ENCODE measurements at places on chromosomes 1 and 21.

- no peak for DNase-seq
Measured at GRCh38 chr1:175303201-175303707, 110.7 kb upstream of the KIAA0040 start.

DNA sequence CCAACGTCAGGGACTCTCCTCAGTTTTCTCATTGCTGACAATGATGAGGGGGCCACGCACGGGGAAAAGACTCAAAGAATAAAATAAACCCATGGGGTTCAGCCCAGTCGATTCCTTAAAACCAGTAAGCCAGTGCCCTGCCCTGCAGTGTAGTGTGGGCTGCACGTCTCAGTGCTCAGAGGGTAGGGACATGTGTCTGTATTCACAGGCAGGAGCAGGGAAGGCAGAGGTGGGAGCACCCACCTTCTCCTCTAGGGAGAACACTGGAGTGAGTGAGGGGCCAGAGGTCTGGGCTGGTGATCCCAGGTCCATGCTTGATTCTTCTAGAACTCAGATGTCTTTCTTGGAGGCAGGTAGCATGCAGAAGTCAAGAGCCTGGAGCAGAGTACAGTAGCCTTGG is 303.6 kb downstream of the MATN1 start:
- no peak for DNase-seq

DNA sequence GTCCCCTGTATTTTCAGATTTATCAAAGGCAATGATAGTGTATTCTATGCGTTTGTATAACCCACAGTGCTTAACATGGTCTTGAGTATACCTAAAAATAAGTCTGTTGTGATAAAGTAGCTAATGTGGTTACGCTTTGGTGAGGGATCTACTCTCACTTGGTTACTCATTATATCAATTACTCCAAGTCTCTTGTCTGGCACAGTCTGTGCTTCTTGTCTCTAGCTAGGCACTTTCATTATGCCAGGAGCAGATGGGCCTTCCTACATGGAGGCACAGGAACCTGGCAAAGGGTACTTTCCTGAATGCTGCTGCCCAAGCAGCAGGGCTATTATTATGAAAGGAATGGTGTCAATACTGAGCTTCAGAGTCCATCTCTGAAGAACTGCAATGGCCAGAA is 4.2 kb upstream of the PTPN22 start:
- no peak for DNase-seq

GRCh38 chr1:14682941-14683621 is 84.6 kb downstream of the KAZN start:
- DNase-seq = no peak

- no peak for DNase-seq
Measured at GRCh38 chr1:160907976-160908375, 23.0 kb upstream of the ITLN1 start.

DNA sequence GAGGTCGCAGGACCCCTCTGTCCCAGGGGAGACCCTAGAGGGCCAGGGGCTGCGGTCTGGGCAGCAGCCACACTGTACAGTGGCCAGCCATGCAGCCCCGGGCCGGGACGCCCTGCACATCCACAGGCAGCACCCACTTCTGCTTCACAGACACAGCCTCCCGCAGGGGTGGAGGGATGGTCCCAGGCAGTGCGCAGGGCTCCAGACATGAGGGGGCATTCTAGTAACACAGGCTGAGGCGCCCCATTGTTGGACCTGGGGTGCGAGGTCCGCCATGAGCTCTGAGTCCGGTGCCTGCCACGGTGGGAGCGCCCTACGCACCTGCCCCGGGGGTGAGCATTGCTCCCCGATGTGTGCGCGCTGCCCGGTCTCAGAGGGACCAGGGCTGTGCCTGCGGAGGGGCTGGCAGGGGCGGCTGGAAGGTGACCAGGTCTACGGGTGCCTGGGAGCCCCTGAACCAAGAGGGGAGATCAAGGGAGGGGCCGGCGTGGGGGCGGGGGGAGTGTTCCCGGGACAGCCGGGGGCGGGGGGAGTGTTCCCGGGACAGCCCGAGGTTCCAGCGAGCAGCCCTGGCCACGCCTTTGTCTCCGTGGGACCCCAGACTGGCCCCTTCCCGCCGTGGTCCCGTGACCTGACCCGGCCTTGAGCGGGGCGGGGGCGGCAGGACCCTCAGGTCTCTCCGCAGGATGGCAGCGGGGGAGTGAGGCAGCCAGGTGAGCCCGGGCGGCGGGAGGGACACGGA is 4.5 kb downstream of the MMEL1 start:
- no peak for DNase-seq

DNA sequence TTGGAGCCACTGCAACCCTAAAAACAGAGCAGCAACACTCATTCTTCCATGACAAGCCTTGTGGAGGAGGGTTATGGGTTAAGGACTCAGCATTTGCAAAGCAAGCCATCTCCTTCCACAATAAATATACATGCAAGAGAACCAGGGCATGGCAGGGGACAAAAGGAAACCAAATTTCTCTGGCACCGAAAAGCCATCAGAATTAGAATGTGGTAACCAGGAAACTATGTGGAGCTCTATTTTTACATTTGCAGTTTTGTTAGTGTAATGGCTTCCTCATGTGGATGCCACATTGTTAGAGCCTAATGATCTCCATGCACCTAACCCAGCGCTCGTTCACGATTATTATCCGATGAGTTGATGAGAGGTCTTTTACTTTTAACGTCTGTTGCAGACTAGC is 91.7 kb downstream of the NAV1 start:
- no peak for DNase-seq

DNA sequence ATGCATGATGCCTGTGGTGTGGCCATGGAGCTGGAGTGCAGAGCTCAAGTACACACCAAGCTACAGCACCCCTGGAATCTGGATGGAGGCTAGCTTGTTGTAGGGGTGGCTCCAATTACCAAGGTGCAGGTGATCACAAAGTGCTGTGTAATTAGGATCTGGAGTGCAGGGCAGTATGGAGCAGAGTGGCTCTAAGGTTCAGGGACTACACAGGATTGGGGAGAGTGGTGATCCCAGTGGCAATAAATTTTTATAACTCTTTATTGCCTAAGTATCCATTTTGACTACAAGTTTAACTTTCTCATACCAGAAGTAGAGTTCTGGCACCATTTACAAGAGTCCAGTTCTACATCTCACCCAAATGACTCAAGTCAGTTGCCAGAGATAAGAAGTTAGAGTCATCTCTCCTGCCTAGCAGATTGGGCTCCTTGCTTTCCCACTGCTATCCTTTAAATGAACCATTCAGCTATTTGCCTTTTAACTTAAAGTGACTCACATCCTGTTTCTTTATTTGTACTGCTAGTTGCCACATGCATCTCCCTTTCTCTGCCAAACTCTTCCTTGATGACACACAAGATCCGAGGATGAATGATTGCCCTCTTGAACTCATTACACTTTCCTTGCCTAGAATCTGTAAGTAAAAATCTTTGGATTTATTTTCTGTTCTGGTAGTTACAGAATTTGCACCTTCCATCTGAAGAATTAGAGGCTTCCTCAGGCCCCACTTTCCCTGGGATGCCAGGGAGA is 427.2 kb downstream of the KCNT2 start:
- no peak for DNase-seq

- no peak for DNase-seq
Measured at GRCh38 chr1:74531796-74532195, 19.4 kb upstream of the LRRC53 start.

DNA sequence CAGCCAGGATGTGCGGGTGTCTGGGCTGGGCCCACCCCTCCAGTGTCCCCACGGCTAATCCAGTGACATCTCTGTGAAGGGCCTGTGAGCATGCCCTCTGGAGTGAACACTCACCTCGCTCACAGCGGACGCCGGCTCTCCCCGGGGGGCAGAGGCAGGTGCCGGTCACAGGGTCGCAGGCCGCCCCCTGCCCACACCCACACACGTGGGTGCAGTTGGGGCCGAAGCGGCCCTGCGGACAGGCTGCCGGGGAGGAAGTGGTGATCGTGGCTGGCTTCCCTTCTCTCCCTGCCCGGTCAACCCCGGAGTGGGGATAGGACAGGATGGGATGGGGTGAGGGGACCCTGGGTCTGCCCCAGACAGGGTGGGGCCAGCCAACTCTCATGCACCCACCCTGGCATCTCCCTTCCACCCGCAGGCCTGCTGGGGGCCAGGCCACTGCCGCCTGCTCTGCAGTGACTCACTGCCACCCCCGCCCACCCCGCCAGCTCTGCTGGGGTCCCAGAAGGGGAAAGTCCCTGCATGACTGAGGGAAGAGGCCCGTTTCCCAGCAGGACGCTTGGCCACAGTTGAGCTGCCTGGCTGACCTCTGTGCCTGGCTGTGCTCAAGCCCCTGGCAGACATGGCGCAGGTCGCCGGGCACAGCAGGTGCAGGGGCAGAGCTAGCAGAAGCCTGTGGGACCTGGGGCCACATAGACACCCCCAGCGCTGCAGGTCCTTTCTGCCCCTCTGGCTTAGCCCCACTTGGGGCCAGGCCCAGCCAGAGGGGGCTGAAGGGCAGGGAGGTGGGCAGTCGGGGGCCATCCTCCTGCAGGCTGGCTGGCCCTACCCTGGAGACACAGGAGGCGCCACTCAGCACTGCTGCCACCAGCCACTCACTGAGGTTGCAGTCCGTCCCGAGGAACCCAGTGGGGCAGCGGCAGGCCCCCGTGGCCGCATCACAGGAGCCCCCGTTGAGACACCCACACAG is 41.6 kb downstream of the ARHGEF16 start:
- no peak for DNase-seq

DNA sequence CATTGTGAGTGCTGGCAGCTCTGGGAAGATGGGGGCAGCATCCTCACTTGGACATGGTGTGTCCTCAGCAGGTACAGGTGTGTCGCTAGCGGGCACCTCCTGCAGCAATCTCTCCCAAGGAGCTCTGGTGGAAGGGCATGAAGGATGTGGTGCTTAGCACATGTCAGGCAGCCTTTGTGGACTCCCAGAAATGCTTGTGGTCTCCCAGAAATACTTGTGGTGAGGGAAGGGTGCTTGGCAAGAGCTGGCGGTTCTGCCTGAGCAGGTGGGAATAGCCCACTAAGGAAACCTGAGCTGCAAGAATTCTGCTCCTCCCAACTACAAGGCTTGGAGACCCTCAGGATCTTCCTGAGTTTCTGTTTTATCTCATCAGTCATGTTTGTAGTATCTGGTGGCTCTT is 371.6 kb downstream of the PRDM2 start:
- no peak for DNase-seq

DNA sequence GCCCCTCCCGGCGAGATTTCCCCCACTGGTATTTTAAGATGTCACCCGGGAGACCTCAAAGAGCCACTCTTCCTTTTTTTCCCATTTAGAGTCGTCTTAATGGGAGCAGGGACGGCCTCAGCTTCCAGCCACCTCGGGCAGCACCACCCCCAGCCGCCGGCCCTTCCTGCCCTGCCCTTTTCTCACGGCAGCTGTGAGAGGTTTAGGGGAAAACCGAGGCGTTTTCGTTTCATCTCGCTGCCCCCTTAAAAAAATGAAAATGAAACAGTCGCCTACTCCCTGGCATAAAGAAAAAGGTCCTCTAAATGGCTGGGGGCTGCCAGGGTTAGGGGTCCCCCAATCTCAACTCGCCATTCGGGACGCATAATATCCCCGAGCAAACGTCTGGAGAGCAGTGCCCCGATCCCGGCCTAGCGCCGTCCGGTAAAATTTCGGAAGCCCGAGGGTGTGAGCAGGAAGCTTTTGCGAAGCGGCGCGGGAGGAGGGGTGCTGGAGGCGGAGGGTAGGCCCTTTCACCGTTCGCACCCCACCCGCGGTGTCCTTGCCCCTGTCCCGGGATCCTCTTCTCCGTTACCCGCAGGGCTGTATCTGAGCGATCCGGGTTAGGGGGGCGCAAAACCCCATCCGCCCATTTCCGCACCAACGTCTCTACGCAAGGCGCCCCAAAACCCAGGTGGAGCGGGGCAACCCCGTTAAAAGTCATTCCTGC is 1.2 kb downstream of the RUNX3 start:
- DNase-seq = peak; percentile 30

Data from stimulated activated CD4-positive, alpha-beta T cell treated with anti-CD3 and anti-CD28 coated beads, Interleukin-1b, Interleukin-23, amount 100 ng/mL, for 4 hours (primary cell).